ENCODE measurements at places on chromosomes 4 and X.
A peak's percentile ranks its signal among the peaks of the same experiment; 100 is the strongest.

DNA sequence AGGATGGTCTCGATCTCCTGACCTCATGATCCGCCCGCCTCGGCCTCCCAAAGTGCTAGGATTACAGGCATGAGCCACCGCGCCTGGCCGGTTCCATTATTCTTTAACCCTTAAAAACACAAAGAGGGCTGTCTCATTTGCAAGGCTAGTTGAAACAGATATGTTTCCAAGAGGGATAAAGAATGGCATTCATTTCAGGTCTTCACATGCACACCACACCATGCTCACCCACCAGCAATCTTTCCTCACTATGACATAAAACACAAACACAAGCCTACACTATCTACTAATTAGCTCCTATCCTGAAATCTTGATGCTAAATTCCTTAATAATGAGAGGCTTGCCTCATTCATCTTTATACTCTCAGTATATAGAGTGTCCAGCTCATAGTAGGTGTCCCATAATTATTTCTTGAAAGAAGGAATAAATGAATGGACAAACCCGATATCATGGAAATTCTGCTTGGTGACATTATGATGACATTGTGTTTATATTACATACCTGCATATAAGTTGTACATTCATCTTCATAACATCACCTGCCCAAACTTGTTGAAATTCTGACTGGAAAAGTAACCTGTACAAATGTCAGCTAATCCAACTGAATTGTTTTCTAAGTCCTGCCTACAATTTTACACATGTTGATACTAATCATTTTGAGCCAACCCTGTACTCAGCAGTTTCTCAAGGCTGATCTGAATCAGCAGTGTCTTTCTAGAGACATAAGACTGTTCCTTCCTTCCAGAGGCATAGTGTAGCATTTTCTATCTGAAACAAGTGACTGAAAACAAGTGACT is 408.5 kb downstream of the KLHL13 start:
- DNase-seq, result no peak

DNA sequence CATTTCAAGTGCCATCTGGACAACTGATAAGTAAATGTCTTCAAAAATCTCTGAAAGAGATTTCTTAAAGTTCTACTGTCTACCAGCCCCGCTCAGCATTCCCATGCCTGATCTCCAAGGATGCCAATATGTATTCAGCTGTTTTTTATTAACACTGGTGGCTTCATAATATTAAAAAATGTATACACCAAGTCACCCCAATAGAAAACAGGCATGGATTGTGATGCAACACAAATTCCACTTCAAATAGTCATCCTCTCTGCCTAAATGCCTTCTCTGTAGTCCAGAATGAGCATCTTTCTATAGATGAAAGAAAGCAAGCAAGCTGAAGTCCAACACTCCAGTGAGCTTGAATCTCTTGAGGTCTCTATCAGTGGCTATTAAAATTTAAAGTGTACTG is 152.2 kb upstream of the PPARGC1A start:
- no peak for DNase-seq

- no peak for DNase-seq
These were observed 128.1 kb downstream of the TMEM164 start for GRCh38 chrX:110131031-110131430.

DNA sequence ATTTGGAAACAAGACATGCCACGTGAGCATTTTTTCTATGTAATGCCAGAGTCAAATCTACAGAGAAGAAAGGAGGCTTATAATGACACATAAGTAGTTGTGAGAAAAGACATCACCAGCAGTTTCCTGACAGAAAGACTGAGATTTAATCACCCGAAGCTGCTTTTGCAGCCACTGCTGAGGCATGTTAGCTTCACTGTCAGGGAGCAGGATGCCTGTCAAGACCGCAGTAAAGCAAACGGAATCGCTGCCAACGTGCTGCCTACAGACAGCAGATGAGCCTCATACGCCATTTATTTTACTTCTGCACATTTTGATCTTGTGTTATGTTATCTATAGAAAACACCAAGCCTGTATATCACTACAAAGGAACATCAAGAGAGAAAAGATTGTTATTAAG is 68.7 kb upstream of the NDST3 start:
- DNase-seq, result no peak

DNA sequence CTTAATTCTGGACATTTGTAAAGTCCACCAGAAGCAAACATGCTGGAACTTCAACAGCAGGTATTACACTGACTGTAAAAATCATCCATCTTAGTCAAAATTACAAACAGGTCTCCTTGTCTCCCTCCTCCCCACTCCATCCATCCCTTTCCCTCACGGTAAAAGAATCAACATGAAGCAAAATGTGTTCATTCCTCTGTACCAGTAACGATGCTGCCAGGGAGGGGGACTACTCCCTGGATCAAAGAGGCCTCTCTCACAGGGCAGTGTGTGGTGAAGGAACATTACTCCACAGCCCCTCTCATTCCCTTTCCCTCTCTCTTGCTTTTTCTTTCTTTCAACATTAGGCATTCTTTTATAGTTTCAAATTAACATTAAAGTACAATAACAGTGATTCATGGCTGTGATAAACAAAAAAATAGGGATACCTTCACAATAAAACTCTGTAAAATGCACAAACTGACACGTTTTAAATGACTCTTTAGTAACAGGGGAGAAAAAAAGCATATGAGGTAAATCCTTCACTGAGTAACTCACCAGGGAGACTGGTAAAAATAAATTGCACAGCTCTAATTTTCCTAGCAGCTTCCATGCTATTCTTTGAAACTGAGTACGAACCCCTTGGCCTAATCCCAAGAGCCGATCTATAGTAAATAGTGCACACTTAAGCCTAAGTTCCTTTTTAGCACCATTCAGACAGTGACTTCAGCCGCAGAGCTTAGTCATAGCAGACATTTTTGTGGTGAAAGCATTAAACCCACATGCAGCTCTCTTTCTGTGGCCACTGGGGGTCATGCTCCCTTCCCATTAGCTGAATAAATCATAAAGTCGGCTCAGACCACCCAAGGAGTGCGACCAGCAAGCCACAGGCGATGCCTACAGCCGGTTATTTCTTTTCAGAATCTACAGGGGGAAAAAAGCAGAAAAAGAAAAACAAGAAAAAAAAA is 215.6 kb upstream of the GYPA start:
- peak; percentile 61 for DNase-seq

- DNase-seq, result no peak
These were observed 13.7 kb downstream of the TEC start for GRCh38 chr4:48255959-48256342.
